RPMI8226 (cell line): ENCODE measurements at places on chromosomes 2 and 18.

DNA sequence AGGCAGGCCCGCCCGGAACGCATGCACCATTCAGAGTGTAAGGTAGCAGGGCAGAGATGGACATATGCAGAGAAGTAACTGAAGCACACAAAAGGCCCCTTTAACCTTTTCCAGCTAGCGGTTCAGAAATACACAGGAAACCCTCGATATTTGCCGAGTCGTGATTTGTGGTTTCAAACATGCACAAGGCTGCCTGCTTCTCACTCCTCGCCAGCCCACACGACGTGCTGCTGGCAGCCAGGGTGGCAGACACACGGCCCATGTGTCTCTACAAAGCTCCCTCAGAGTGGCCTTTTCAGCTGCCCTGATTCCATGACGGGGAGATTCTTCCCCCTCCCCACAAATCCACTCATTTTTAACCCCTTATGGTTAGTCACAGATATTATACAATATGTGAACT, 23.6 kb downstream of the ZBTB7C start:
- DNase-seq = peak; percentile 67

DNA sequence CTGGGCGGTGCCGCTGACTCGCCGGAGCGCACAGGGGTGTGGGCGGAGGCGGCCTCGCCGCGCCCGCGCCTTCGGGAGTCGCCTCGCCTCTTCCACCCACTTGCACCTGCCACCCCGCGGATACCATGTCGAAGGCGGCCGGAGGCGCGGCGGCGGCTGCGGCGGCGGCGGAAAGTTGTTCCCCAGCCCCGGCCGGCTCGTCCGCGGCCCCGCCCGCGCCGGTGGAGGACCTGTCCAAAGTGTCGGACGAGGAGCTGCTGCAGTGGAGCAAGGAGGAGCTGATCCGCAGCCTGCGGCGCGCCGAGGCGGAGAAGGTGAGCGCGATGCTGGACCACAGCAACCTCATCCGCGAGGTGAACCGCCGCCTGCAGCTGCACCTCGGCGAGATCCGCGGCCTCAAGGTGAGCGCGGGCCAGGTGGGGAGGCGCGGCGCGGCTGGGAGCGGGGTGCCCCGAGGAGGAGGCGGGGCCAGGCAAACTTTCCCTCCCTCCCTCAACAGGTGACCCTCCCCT, 766 bp downstream of the CCDC85A start:
- peak; percentile 28 for DNase-seq

GRCh38 chr18:74652392-74652988, 54.8 kb downstream of the ZNF407 start:
- DNase-seq = peak; percentile 57

DNA sequence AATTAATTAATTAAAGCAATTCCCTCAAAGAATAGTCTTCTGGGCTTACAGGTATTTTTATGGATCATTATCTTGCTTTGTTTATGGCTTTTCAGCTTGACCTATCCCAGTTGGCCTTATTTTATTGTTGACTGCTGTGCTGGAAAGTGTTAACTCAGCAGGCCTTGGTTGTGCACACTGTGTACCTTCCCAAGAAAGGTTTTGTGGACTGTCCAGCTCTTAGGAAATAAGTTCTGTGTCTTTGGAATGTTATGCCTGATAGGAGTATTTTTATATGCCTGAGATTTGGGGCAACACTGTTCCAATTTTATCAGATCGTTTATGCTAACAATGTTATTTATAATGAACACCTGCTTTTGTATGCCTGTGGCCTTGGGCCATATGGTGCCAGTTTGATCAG, 671.9 kb upstream of the ZNF804A start:
- DNase-seq = no peak

DNA sequence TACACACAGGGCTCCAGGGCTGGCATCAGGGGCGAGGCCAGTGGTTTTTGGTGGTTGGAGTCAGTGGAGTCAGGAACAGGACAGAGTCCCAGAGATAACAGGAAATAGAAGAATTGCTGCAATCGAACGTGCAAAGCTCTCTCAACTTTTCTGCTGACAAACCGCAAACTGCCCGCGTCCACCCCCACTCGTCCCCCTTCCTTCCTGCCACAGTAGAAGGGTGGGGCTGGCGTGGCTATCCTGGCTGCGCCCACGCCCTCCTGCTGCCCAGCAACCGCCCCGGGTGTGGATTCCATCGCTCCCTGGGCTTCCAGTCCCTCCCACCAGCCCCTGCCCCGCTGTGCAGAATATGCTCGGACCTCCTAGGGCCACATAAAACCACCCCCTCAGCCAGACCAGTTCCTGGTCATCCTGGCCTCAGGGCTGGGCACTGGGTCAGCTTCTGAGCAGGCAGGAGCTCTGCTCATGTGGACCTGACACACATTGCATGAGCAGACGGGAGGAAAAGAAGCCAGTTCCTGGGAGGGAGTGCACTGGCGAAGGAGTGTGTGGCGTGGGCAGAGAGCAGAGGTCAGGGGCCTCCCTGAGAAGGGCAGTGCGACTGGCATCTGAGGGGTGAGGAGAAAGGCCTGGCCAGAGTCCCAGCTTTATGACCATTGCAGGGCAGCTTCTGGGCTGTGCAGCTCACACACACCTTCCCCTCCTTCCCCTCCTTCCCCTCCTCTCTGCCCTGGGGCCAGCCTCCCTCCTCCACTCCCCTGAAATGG, 85.4 kb upstream of the ATG16L1 start:
- DNase-seq = no peak

GRCh38 chr18:42980426-42980825, 135.1 kb downstream of the RIT2 start:
- DNase-seq = no peak

DNA sequence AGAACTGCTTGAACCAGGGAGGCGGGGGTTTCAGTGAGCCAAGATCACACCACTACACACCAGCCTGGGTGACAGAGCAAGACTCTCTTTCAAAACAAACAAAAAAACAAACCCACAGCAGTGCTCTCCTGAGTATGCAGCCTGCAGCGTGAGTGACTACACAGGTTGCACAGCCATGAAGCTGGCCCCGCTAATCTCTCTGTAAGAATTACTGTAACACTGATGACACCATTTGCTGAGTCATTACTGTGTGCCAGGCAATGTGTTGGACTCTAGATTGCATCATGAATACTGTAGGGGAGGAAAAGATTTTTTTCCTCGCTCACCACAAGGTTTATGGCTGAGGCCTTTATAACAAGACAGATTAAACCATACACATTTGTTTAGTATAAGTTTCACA, 118.6 kb upstream of the ATP8B1 start:
- DNase-seq = peak; percentile 27

DNA sequence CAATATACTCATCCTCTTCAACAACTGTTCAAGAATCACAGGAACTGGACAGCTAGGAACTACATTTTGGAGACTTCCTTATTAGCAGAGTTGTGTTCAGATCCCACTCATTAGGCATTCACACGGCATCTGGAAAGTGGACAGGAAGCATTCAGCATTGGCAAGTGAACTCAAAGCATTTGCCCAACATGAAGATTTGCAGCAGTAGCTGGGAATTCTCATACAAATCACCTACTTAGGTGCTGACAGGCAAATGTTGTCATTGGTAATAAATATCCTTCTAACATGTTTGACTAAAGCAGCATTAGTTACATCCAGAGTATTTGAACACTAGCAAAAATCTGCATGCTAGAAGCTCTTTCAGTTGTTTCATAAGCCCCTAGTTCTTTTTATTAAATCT, 350.8 kb downstream of the PTH2R start:
- DNase-seq = no peak

GRCh38 chr2:18047896-18048657, 169.6 kb downstream of the KCNS3 start:
- no peak for DNase-seq

DNA sequence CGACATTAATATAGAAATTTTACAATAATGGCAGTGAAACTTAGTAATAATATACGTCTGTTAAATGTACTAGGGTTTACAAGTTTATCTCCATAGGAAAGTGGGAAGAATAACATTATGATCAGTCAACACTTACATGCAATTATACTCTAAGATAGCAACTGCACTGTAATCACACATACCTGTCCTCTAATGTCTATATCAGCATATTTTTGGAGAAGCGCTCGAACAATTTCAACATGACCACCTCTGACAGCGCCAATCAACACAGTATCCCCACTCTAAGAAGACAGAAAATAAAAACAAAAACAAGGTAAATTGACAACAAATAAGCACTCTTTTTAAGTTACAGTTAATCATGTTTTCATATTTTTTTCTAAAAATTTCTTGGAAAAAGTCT, 37.2 kb downstream of the KIDINS220 start:
- no peak for DNase-seq

- DNase-seq = peak; percentile 13
These were observed 24.0 kb upstream of the SULT1C3 start for GRCh38 chr2:108215794-108216211.

DNA sequence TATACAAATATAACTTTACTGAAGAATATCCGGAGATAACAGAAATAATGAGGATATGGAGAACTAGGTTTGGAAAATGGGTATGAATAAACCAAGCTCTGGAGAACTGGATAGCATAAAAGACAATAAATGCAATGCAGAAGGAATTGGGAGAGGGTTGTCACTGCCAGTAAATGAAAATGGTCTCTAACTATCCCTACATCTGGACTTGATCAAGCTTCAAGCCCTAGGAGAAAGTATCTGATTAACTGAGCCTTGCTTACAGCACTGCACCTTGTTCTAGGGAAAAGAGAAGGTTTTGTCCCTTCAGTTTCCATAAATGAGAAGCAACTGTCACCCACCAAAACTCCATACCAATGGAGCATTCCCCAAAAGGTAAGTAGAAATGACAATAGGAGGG, 514.6 kb upstream of the ZEB2 start:
- DNase-seq = no peak

- no peak for DNase-seq
These were observed 25.9 kb downstream of the GIGYF2 start for GRCh38 chr2:232723027-232723426.

- DNase-seq = no peak
These were observed 250.3 kb upstream of the KLHL29 start for GRCh38 chr2:23134726-23135125.

DNA sequence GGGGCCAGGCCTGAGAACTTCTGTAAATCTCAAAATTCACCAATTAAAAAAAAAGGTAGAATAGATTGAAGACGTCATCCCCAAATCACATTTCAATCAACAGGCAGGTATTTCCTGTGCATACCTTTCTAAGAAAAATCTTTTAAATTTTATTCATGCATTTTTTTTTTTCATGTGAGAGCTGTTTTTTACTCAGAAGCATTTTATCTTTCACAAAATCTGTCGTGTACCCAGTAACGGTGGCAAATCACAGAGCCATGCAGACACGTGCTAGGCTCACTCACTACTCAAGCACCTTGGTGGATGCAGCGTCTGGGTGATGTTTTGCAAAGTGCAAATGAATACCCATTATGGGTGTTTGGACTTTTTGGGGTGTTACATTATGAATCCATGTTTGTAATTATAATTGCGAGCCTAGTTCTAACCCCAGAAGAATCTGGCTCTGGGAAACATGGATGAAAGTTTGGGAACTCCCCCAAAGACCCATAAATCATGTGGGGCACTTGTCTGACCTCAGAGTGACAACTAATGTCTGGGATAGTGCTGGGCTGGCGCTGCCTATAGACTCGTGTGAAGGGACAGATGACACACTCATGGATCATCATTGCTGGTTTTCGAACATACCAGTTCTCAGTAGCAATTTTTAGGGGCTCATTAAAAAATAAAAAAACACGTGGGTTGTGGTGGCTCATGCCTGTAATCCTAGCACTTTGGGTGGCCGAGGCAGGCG, 335.2 kb downstream of the LPIN1 start:
- no peak for DNase-seq

DNA sequence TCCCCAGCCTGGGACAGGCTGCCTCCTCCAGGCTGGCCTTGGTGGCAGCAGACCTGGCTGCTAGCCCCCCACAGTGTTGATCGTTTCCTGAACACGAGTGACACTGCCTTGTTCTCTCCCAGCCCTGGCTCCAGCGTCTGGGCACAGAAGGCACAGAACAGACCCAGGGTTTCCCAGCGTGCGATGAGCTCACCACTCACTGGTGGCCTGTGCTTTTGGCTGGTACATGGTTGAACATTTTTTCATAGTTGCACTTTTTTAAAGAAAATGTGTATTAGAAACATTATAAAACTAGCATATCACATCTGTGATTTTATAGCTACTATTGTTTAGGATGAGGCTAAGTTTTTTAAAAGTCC, 40.9 kb downstream of the SCTR start:
- no peak for DNase-seq

GRCh38 chr2:148876595-148877402, 1.8 kb downstream of the KIF5C start:
- DNase-seq = no peak

GRCh38 chr2:192124571-192124970, 70.2 kb downstream of the TMEFF2 start:
- DNase-seq = no peak

- no peak for DNase-seq
These were observed 93.5 kb downstream of the SLC4A3 start for GRCh38 chr2:219720956-219721355.

DNA sequence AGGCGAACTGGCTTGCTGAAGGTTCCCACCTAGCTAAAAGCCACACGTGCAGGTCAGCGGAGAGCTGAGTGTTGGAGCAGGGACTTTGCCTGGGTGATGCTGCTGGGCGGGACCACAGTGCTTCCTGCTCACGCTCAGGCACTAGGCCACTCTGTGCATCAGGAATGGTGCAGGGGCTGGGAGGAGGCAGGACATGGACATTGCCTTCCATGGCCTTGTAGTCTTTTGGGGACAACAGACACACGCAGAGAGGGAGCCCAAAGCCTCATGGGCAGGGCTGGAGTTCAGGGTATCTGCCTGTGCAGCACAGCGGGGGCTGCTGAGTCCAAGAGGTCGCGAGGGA, 207.2 kb downstream of the ZBTB7C start:
- DNase-seq = no peak

DNA sequence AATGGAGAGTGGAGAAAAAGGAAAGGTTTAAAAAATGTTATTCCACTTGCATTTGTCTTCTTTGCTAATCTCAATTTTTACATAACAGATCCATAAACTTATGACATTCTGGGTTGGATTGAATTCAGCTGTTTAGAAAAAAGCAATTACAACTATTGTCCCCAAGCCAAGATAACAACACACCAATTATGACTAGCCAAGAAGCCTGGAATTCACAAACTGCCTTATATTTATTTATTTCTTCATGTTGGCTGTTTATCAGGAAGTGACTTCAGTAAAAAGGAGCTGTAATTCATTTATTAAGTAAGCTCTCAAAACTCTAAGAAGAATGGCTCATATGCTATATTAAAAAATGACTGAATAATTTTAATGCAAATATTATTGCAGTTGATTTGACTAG, 137.4 kb downstream of the CALCRL start:
- DNase-seq = no peak
